ENCODE measurements at places on chromosomes 13 and 19.

DNA sequence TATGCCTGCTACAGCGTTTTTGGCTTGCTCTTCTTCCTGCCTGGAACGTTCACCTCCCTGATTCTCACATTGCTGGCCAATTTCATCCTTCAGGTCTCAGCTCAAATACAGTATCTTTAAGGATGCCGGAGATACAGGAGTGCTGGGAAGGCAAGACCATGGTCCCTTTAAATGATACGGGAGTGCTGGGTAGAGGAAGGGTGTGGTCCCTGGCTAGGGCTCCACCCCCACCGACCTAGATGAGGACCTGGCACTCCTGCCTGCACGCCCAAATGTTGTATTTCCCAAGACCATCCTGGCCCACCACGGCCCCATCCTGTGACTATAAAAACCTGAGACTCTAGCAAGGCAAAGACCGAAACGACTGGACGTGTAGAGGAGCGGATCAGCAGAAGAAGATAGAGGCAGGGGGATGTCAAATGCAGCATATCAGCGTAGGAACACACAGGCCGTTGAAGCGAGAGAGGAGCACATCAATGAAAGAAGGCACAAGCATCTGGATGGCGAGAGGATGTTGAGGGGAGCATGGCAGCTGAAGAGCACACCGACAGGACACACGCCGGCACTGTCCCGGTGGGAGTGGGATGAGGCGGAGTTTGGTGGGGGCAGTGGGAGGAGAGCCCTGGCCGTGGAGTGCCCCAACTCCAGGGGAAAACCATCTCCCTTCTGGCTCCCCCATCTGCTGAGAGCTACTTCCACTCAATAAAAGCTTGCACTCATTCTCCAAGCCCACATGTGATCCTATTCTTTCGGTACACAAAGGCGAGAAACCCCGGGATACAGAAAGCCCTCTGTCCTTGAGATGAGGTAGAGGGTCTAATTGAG, 74.0 kb downstream of the PCDH9 start:
- DNase-seq, result no peak

- no peak for DNase-seq
Measured at GRCh38 chr19:35278578-35279284, 3.6 kb upstream of the HAMP start.

DNA sequence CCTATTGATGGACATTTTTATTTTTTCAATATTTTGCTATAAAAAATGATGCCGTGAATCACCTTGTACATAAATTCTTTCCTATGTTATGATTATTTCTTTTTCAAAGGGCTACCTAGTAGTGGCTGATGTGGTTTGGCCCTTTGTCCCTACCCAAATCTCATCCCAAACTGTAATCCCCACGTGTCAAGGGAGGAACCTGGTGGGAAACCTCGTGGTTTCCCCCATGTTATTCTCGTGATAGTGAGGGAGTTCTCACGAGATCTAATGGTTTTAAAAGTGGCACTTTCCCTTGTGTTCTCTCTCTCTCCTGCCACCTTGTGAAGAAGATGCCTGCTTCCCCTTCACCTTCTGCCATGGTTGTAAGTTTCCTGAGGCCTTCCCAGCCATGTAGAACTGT, 94.9 kb downstream of the TM9SF2 start:
- DNase-seq, result no peak

DNA sequence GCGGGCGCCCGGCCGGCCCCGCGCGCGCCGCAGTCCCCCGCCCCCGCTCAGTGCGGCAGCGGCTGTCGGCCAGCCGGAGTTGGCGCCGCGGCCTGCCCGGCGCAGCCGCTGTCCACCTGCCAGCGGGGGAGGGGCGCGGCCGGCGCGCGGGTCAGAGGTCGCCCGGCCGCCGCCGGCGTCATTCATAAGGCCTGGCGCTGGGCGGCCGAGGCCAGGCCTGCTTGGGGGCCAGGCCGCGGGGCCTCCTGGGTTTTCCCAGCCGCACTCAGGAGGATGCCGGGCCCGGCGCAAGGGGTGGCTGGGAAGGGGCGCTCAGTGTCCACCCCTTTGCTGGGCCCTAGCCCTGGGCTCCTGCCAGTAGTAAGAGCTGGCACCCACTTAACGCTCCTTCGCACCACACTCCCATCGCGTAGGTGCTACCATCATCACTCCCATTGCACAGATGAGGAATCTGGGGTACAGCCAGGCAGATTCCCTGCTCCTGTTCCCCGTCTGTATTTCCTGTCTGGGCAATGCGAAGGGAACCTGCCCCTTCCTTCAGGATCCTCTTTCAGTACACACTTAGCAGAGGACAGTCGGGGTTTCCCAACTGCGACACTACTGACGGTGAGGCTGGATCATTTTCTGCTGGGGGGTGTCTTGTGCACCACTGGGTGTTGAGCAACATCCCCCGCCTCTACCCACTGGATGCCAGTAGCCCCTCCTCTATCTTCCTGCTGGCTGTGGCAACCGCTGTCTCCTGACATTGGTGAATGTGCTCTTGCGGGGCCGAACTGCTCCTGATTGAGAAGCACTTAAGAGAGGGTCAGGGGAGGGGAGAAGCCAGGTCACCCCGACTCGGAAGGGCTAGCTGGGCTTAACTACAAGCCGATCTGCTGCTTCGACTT, 846 bp upstream of the PRKACA start:
- DNase-seq, result no peak

- no peak for DNase-seq
Measured at GRCh38 chr13:80039000-80039399, 301.9 kb downstream of the SPRY2 start.

DNA sequence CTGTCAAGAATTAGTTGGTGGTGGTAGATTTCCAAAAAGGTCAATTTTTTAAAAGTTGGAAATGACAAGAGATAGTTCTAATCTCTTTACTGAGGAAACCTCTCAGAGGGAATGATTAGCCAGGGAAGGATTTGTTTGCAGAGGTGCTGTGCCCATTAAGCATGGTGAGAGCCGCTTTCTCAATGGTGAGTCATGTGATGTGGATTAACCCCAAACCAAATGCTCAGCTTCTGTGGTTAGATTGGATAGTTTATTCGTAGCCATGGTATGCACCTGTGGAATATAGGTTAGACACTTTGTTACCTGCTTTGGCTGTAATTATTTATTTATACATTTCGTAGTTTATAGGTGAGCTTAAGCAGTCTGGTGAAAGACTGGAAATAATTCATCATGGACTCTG, 7.1 kb downstream of the HNRNPM start:
- no peak for DNase-seq

DNA sequence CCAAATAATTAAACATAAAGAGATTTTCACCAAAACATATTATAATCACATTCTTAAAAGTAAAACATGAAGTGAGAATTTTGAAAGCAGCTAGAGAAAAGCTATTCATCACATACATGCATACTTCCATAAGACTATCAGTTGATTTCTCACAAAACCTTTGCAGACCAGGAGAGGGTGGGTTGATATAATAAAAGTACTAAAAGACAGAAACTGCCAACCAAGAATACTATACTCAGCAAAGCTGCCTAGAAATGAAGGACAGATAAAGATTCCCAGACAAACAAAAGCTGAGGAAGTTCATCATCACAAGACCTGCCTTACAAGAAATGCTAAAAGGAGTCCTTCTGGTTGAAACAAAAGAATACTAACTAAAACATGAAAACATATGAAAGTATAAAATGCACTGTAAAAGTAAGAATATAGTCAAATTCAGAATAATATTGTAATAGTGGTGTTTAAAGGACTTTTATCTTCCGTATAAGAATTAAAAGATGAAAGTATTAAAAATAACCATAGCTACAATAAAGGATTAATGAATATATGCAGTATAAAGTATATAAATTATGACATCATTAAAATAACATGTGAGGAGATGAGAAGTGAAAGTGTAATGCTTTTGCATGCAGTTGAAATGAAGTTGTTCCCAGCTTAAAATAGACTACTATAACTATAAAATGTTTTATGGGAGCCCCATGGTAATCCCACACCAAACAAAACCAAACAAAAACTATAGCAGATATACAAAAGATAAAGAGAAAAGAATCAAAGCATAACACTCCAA, 76.2 kb downstream of the RXFP2 start:
- no peak for DNase-seq

- DNase-seq, result peak; percentile 94
Measured at GRCh38 chr19:5903624-5904351, at the start of gene NDUFA11. Gene NDUFA11, minus strand, starts transcription at chr19:5903790. Its CDS starts 82 bp downstream, at chr19:5903708.

Measured in stimulated activated CD4-positive, alpha-beta T cell treated with anti-CD3 and anti-CD28 coated beads, Interleukin-15, amount 100 ng/mL, for 48 hours (primary cell).